Activated CD8-positive, alpha-beta memory T cell treated with anti-CD3 and anti-CD28 coated beads for 1 hour (primary cell): ENCODE measurements at places on chromosomes 1 and 21.

GRCh38 chr1:94675373-94675772 is 133.8 kb upstream of the F3 start:
- DNase-seq = no peak

- DNase-seq = no peak
These were observed 87.5 kb downstream of the RGL1 start for GRCh38 chr1:183892351-183892793.

DNA sequence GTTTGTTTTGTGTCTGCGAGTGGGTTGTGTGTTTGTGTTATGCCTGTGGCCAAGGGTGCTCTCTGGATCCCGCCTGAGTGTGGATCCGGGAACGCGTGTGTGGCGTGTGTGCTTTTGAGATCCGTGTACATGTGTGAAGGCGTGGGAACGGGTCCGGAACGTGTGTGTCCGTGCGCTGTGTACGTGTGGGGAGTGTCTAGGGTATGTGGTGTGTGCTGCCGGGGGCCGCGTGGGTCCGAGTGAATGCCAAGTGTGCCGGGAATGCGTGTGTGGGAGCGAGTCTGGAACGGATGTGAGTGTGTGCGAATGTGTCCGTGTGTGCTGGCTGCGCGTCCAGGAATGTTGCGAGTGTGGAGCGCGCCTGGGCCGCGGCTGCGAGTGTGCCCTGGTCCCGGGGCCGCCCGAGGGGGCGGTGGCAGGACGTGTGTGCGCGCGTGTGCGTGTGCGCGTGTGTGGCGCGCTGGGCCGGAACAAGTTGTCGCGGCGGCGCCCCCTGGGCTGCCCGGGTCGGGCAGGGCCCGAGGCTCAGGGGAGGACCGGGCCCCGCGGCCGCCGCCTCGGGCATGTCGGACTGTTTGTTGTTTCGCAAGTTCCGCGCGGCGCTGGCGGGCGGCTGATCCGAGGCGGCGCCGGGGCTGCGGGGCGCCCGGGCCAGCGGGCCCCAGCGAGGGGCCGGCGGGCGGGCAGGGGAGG is 953 bp downstream of the PTPRU start:
- DNase-seq = no peak

DNA sequence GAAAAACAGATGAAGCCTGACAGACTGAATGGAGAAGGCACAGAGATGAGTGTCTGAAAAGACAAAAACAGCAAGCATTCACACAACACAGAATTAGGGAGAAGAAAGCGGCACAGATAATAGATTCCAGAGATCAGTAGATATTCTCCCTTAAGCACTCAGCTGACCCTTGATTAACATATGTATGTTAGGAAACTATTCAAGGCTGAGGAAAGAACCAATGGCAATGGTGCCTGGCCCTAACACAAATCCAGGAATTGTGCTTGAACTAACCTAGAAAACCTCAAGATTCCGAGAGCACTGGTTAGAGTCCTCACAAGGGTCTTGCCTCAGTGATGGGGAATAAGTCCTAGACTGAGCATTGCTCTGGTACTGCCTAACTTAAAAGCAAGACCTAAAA is 30.9 kb downstream of the KCNT2 start:
- no peak for DNase-seq

DNA sequence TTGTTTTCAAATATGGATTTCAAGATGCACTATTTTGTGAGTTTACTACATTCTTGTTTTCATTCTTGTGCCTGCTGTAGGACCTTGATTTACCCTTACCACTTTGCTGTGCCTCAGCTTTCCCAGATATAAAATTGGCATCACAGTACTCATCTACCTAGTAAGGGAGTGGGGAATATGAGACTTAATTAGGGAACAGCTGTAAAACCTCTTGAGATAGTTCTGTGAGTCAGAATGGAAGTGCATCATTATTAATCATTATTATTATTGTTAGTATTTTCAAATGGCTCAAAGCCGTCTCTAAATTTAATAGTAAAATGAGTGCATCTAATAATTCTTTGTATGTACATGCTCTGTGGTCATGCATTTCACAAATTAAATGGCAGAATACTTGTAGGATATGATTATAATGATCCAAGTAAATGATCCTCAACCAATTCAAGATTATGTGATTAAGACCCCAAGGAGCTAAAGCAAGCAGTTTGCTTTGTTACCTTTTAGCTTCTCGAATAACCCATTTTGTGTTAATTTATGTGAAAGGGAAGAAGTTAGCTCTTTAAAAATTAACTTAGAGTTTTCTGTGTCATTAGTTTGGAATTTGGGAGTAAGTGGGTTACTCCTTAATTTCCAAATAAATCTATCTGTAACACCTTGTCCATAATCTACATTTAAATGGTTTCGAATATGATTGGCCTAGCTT is 155.4 kb downstream of the NFIA start:
- DNase-seq = no peak

- no peak for DNase-seq
These were observed 102.5 kb upstream of the COA6 start for GRCh38 chr1:234270581-234271242.

DNA sequence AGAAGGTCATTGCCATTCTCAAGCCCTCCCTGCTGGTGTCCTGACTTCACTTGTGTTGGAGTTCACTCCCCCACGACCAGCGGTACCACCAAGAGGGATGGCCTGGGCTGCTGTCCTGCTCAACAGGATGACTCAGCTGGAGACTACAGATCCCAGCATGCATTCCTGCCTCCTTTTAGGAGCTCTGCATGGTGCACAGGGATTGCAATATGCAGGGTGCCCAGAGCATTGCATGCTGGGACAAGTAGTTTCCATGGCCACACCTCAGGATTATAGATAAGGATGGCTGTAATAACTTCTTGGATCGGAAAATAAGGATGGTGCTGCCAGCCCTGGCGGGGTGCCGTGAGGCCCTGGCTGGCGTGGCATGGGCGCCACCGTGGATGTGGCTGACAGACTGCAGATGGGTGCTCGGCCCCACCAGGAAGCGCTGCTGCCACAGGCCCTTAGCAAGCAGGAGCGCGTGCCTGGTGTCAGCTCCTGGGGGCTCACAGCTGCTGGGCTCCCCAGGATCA is 150.0 kb downstream of the CASZ1 start:
- DNase-seq = no peak

DNA sequence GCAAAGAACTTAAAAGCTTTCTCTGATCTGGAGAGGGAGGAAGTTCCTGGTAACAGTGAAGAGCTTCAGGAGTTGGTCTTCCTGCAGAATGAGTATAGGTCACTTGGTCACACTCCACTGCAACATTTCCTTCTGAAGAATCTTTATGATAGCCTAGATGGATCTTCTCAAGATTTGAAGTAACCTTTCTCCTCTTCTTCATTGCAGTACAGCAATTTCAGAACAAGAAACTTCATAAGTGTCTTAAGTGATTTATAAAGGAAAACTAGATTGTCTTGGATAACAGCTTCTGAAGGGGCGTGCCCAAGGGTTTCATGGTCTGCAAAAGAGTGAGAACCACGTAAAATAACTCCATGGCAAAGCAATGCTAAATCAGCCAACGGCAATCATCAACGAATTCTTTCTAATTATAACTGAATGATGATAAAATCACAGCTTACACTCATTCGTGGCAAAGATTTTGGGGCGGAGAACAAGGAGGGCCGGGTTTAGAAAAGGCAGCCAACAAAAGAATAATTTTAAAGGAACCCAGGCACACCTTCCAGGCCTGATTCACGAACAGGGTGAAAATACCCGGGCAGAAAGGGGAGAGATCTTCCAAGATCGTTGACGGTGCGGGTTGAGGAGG is 53.9 kb upstream of the ASPM start:
- DNase-seq = no peak

- no peak for DNase-seq
These were observed 1.5 kb downstream of the F13B start for GRCh38 chr1:197065559-197065958.

- DNase-seq = no peak
These were observed 496.6 kb downstream of the DPYD start for GRCh38 chr1:97424209-97424608.

- DNase-seq = no peak
These were observed 114.9 kb downstream of the RRAGC start for GRCh38 chr1:38744452-38745350.

- no peak for DNase-seq
These were observed 140.2 kb upstream of the DNAH14 start for GRCh38 chr1:224789311-224789710.

GRCh38 chr1:102834688-102835320 is 273.5 kb downstream of the COL11A1 start:
- DNase-seq = no peak

DNA sequence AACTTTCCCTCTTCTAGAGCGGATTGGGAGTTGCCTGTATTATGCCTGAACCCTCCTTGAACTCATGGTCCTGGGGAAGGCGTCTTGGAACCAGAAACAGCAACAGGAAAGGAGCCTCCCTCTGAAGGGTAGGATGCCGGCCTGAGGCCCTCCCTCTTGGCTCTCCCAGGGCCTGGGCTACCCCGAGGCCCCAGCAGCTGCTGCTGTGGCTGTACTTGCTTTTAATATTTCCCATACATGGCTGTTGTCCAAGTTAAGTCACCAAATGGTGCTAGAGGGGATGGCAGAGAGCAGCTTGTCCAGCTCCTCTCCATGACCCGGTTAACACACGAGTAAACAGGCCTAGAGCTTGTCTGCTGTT is 10.5 kb downstream of the CHRNB2 start:
- DNase-seq = no peak

GRCh38 chr1:42941640-42942330 is 16.9 kb downstream of the SLC2A1 start:
- DNase-seq = no peak

- no peak for DNase-seq
These were observed 36.5 kb downstream of the MCOLN2 start for GRCh38 chr1:84960371-84960770.
